ENCODE measurements at places on chromosomes 12 and 14. TPM values are rescaled to one million over a fixed set of nuclear protein-coding genes. Genes with fewer than 3 reads are reported as not detected.

- no peak for DNase-seq
These were observed 64.1 kb downstream of the ITPR2 start for GRCh38 chr12:26768611-26769603.

DNA sequence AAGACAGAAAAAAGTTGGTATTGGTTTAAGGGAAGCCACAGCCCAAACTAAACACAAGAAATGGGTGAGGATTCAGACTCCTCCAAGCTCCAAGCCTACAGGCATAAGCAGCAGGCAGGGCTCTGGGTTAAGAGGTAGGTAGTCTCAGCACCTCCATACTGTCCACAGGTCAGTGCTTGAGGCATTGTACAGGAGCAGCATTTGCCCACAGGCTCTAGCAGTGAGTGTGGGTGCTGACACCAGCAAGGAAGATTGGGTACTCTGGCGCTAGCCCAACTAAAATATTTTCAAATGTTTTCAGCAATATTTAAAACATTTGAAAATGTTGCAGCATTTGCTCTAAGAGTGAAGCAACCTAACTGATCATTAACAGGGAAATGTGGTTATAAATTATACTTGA is 33.1 kb downstream of the FERMT2 start:
- DNase-seq, result no peak

Gene LTBR
- total RNA-seq, result 6.8 TPM

- no peak for DNase-seq
These were observed 5.1 kb downstream of the P3H3 start for GRCh38 chr12:6833189-6833890.

GRCh38 chr14:53432378-53432802 is 279.3 kb upstream of the DDHD1 start:
- DNase-seq, result peak; percentile 84
